ENCODE measurements at places on chromosomes 2 and 18.

DNA sequence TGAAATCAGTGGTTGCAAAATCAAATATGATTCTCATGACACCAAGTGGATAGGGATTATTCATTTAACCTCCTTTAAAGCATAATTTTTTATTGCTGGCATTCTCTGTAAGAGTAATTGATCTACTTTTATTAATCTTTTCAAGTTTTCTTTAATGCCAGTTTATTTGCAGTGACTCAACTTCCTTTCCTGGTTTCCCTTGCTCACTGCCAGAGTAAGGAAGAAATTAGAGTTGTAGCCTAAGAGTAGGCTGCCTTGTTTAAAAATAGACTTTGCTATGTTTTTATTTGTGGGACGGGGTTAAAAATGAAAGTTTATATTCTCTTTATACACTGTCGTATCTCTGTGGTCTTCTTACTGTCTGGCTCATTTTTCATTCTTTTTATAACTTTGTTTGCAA is 148.6 kb downstream of the WDR7 start:
- DNase-seq = no peak

DNA sequence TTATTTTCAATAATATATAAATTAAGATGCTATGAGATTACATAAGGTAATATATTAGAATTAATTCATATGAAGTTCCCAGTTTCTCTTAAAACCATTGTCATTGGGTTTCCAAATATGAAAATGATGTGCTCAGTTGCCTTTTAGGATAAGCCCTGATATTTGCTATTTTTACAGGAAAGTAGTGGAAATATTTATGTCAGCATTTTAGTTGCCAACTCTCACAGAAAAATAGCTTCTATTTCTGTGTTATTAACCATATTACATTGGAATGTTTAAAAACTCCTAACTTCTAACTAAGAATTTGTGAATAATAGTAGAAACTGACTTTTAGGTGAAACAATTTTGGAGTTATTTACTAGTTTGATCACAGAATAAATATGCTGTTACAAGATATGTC is 74.0 kb downstream of the TMX3 start:
- no peak for DNase-seq

DNA sequence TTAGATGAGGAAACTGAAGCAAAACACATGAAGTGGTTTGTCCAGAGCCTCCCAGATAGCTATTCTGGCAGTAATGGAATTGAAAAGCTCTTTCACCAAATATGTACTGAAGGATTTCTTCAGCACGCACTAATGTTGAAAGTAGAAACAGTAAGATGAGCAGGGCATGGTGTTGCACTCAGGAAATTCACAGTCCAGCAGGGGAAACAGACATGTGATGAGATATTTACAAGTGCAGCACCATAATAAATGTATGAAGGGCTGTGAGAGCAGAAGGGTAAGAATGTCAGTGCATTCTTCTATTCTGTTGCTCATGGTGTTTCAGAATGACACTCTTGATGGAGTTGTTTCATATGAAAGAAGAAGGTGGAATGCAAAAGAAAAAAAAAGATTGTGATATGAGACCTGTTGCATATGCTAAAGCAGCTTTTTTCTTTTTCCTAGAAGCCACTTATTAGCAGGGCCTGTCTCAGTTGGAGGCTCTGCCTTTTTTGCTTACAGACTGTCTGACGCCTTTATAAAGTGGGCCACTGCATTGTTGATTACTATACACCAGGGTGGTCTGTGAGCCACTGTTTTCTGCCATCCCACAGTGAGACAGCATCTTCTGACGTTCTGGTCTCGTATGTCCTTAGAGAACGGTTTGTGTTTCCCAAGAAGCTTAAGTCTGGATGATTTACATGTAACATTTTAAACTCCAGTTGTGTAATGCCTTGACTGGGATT is 516.9 kb downstream of the ARHGAP15 start:
- DNase-seq = no peak

DNA sequence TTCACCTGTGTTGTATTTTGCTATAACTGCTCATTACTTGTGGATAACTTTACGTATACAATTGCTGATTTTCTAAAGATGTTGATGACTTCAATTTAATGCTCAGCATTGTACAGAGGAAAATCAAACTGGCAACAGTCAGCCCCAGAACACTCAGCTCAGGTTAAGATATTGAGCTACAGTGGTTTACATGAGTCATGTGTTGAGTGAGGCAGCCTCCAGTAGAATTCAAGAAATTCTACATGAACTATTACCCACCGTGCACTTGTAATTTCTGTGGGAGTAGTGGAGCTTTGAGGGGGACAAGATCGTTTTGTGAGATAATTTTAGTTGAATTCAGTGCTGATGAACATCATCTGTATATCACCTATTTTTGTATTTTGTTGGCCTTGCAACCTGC is 292.3 kb downstream of the ALPK2 start:
- no peak for DNase-seq

DNA sequence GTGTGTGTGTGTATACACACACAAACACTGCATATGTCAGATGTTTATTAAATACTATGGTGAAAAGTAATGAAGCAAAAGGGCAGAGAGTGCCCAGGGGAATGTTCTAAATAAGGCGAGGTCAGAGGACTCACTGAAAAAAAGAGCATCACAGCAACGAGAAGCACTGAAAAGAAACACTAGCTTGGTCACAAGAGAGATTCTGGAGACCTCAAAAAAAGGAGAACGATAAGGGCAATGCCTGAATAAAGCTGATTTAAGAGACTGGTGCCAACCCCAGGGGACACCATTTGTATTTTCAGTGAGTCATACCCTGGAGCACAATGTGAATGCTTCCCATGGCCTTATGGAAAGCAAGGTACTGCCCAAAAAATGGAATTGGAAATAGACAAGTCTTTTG is 14.5 kb downstream of the SLC40A1 start:
- no peak for DNase-seq

- no peak for DNase-seq
Measured at GRCh38 chr2:183459466-183459865, 335.2 kb downstream of the NUP35 start.

DNA sequence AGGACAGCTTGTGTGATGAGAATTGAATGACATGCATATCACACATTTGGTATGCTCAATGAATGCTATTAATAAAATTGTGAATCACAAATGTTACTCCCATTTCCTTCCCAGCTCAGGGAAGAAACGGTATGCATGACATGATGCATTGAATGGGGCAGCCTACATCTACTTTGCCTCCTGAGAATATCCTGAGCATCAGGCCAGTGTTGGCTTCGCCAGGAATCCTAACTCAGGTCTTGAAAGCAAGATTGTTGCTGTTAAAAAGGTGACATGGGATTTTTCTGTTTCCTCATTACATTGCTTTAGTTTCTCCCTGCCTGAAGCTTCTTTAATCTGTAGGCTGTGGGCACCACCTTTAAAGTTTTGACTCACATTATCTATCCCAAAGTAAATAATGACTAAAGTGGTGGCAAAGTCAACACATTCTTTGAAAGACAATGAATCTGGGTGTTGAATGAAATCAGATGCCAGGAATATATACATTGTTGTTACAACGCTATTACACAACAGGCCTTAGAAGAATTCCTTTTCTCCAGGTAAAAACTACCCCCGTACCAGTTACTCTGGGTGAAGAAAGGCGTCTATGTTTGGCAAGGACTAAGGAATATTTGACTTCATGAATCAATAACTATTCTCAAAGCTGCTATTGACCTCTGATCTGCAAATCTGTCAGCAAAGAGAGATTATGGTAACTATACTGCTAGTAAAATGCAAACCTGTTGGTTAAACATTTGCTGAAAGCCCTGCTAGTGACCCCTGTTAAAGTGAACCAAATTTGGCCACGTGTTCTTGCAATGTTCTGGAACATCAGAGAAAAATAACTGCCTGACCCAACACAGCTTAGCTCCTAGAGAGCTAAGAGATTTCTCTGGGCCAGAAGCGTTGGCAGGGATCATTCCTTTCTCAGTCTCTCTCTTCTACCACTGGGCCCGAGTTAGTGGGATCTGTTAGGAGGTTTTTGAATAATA is 30.5 kb upstream of the NEDD4L start:
- DNase-seq = no peak

DNA sequence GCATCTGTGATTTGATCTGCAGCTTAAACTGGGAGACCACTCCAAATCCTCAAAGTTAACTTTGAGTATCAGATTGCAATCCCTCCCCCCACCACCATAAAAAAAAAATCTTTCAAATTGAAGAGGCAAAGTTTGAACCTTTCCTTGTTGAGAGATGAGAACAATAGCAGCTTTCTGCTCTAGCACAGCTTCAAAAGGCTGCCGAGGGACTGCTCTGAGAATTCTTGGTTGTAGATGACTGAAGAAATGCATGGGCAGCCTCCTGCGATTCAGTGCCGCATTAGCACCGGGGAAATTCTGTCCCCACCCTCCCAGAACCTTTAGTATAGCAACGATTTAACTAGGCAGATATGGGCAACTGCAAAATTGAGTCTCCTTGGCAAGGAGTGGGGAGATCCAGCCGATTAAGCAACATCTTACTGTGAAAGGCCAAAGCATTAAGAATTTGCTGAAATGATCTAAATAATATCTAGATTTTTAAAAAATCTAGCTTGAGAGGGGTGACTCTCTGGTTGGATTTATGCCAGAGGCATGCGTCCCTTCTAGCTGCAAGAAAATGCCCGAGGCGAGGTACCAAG is 3.9 kb upstream of the SP5 start:
- DNase-seq = no peak

GRCh38 chr2:86314125-86314524 is 23.3 kb downstream of the REEP1 start:
- DNase-seq = no peak

- no peak for DNase-seq
Measured at GRCh38 chr2:157046396-157046795, 211.1 kb upstream of the GALNT5 start.

DNA sequence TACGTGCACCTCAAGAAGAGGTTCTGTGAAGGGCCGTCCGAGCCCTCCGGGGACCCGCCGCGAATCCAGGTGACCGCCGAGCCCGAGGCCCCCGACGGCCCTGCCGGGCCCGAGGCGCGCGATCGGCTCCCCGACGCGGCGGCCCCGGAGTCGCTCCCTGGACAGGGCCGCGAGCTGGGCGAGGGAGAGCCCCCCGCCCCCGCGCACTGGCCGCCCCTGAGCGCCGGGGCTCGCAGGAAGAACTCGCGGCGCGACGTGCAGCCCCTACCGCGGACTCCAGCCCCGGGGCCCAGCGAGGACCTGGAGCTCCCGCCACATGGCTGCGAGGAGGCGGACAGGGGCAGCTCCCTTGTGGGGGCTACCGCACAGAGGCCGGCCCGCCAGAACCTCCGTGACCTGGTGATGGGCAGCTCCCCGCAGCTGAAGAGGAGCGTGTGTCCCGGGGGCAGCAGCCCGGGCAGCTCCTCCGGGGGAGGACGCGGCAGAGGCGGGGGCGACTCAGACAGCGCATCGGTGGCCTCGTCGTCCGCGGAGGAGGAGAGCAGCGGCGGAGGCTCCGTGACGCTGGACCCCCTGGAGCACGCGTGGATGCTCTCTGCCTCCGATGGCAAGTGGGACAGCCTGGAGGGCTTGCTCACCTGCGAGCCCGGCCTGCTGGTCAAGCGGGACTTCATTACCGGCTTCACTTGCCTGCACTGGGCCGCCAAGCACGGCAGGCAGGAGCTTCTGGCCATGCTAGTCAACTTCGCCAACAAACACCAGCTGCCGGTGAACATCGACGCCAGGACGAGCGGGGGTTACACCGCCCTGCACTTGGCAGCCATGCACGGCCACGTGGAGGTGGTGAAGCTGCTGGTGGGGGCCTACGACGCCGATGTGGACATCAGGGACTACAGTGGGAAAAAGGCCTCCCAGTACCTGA is 812 bp downstream of the SOWAHC start:
- no peak for DNase-seq

GRCh38 chr2:27907547-27907946 is 17.0 kb downstream of the BABAM2 start:
- DNase-seq = no peak

DNA sequence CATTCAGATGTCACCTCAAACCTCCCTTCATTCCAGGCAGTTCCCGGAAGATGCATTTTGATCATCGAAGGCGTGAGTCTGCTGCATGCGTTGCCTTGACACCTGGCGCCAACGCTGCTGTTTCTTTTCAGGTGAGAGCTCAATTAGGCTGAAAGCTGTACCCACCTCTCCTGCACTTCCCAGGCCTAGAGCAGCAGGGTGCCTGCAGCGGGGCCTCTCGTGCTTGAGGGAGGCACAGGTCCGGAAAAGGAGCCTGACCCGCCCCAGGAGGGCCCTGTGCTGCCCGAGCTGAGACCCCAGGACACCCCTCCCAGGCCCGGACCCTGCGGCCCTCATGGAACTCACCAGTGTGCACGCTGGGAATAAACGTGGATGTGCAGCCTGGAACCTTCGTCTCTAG is 31.4 kb upstream of the KCNG2 start:
- DNase-seq = no peak

DNA sequence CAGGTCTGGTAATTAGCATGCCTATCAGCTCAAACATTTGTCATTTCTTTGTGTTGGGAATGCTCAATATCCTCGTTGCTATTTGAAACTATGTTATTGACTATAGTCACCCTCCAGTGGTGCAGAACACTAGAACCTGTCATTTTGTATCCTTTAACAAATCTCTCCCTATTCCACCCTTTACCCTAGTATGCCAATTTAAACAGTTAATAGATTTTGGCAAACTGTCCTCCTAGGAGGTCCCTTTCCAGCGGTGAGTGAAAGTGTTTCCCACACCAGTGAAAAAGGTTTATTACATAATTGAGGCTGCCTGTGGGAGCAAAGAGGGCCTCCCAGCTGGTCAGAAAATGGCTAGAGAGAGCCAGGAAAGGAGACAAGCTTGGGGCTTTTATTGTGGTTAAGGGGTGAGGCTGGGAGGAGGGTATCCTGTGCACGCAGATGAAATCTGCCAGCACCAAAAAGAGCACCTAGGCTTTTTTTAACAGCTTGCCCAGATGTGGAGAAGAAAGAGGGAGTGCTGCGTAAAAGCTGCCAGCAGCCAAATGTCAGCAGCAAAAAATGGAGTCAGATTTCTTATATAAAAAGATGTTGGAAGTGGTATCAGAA is 1.8 kb upstream of the DRC1 start:
- no peak for DNase-seq

DNA sequence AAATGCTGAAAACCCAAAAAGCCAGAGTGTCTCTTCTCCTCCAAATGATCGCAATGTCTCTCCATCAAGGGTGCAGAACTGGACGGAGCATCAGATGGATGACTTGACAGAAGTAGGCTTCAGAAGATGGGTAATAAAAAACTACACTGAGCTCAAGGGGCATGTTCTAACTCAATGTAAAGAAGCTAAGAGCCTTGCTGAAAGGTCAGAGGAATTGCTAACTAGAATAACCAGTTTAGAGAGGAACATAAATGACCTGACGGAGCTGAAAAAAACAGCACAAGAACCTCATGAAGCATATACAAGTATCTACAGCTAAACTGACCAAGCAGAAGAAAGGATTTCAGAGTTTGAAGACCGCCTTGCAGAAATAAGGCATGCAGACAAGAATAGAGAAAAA is 9.7 kb upstream of the POLE4 start:
- DNase-seq = no peak

DNA sequence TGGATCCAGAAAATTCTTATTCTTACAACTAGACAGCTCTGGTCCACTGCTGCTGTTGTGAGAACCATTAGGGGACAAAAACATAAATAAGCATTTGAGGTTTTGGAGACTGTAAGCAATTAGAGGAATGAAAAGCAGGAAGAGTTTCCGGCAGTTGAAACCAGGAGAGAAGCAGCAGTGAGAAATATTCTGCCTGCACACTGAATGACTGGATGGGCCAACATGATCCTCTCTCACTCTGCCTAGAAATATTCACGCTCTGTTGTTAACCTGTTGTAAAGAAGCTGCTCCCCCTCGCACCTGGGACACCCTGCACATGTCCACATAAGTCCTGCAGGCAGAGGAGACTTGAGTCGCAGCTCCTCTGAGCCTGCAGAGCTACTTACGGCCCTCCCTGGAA is 60.4 kb upstream of the RNF152 start:
- DNase-seq = no peak

All from activated naive CD4-positive, alpha-beta T cell (primary cell).